Hepatocyte (in vitro differentiated cells): ENCODE measurements at places on chromosomes 1 and 21. TPM values are rescaled to one million over a fixed set of nuclear protein-coding genes. Genes with fewer than 3 reads are reported as not detected.
A peak's percentile ranks its signal among the peaks of the same experiment; 100 is the strongest.

DNA sequence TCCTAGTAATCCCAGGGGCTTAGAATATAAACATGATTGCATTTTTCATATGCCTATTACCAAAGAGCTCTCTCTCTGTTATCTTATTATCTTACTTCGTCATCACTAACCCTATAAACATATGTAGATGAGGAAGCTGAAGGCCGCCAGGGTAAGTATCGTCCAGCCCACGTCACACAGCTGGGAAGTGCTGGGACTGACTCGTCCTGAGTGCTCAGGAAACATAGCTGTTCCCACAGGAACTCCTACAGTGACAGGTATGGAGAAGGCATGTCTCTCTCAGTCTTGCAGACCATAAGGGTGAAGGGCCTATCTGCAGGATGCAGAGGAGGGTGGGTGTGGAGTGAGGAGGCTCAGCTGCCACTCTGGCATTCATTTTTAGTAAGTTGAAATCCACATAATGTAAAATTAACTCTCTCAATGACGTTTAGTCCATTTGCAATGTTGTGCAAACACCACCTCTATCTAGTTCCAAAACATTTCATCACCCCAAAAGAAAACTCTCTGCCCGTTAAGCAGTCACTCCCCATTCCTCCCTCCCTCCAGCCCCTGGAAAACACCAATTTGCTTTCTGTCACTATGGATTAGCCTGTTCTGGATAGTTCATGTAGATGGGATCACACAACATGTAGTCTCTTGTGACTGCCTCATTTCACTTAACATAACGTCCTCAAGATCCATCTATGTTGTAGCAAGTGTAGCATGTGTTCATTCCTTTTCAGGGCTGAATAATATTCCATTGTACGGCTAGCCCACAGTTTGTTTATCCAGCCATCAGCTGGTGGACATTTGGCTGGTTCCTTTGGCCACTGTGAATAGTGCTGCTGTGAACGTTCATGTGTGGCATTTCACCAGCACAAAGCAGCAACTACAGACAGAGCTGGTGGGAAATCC is 68.3 kb downstream of the TCP10L start:
- H3K4me1 ChIP-seq = no peaks in the 10 kb centered on the region
- H3K27me3 ChIP-seq = no peaks in the 10 kb centered on the region
- no peak overlapping the region for H3K4me3 ChIP-seq
- no peaks in the 10 kb centered on the region for H3K36me3 ChIP-seq

- H3K27ac ChIP-seq = no peak overlapping the region
- H3K27me3 ChIP-seq = no peaks in the 10 kb centered on the region
- H3K4me3 ChIP-seq = no peak overlapping the region
- no peaks in the 10 kb centered on the region for H3K36me3 ChIP-seq
Measured at GRCh38 chr1:153688276-153688675, 9.8 kb downstream of the NPR1 start.

DNA sequence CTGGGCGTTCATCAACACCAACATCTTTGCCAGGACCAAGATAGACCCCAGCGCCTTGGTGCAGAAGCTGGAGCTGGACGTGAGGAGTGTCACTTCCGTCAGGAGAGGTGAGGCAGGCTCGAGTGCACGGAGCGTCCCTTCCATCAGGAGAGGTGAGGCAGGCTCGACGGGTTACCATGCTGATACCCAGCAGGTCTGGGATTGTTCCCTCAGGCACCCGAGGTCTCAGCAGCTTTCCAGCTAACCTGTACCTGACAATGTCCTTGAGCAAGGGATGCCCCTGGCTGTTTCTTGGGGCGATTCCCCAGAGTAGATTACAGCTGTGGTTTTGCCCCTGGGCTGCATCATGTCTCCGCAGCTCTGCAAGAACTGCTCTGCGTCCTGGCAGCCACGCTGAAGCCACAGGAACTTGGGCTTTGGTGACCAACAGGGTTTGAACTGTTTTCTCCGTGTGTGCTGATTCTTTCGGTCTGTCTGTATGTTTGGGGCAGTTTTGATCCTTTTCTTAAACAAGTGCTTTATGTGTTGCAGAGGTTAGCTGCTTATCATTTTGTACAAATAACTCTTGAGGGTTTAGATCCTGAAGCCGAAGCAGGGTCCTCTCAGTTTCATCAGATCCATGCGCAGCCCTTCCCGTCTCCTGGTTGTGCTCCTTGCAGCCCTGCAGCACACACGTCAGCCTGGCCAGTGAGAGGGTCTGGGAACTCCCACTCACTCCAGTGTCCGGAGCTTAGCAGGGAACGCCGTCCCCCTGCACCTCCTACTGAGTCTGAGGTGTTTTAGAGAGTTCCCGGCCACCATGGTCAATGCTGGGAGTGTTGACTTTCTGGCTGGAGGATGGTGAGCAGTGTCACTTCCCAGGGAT is 4.1 kb downstream of the SLX9 start:
- DNase-seq = no peak
- no peak overlapping the region for H3K27ac ChIP-seq
- no peaks in the 10 kb centered on the region for H3K27me3 ChIP-seq
- H3K4me1 ChIP-seq = peaks cover 16% of the 10 kb centered on the region
- no peaks in the 10 kb centered on the region for H3K36me3 ChIP-seq
- no peak overlapping the region for H3K4me3 ChIP-seq

DNA sequence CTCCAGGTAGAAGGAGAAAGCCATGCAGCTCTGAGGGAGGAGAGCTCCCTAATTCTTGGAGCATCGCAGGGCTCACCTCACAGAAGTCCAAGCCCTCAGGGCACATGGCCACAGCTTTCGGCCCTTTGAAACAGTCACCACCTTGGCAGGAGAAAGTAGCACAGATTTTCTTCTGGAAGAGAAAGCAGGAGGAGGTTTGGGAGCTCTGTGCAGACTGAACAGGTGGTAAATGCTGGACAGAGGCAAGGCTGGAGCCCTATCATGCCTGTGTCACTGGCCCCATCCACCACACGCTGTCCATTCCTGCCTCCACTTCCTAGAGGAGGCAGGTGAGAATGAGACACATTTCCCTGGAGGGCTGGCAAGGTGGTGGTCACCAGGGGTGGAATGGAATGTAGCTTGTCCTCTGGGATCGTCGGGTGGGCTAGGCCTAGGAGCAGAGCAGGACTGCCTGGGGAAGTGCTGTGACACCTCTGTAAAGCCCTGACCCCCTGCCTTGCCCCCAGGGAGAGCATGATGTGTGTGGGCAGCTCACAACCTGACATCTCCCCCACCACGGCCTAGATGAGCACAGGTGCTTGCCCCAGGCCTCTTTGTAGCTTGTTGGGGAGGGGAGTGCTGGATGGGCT is 2.8 kb upstream of the INPP5B start:
- H3K36me3 ChIP-seq = no peaks in the 10 kb centered on the region
- H3K4me3 ChIP-seq = no peak overlapping the region
- H3K27ac ChIP-seq = no peak overlapping the region
- no peak for DNase-seq
- peaks cover 14% of the 10 kb centered on the region for H3K4me1 ChIP-seq

DNA sequence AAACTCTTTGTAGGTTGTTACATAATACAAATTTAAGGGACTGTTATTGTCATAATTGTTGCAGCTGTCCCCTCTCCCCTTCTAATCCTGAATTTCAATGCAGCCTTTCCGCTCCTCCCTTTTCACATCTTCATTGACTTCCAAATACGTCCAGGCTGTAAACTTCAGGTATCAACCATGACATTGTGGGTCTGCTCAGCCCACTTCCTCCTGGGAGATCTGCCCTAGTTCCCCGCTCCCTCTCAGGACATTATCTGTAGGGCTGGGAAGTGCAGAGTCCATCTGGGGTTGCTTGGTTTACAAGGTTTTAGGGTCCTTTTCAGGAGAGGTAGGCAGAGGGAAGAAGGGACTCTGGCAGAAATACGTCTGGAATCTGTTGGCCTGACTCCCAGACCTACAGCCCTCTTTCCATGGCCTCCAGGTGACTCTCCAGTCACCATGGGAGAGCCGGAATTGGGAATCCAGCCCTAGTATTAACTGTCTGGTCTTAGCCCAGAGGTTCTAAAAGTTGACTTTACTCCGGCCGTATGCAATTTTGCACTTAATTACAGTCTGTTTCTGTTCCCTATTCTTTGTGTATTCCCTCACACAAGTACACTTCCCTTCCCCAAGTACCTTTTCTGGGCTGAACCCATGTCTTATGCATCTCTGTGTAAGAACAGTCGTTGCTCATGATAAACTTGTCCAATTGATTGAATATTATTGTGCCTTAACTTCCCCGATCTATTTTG is 4.7 kb upstream of the DENND2D start:
- H3K36me3 ChIP-seq = no peaks in the 10 kb centered on the region
- peaks cover 19% of the 10 kb centered on the region for H3K4me1 ChIP-seq
- no peak overlapping the region for H3K27ac ChIP-seq
- DNase-seq = no peak

DNA sequence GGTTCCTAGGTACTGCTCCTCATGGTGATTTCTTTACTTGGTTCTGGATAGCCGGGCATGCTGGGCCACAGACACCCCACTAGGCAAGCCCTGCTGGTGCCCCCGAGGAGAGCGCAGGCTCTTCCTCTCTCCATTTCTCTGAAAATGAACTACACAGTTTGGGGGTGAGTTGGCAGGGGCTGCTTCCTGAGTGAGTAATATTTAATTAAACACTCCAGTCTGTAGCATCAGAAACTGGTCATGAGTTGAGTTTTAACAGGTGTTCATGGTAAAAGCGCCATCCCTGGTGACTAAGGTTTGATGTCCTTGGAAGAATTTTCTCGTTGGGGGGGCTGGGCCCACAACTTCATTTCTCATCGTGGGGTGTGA is 1.7 kb downstream of the SPSB1 start:
- no peaks in the 10 kb centered on the region for H3K27me3 ChIP-seq
- peak overlapping the region; percentile 98 for H3K4me3 ChIP-seq
- no peaks in the 10 kb centered on the region for H3K36me3 ChIP-seq
- H3K4me1 ChIP-seq = peaks cover 37% of the 10 kb centered on the region

DNA sequence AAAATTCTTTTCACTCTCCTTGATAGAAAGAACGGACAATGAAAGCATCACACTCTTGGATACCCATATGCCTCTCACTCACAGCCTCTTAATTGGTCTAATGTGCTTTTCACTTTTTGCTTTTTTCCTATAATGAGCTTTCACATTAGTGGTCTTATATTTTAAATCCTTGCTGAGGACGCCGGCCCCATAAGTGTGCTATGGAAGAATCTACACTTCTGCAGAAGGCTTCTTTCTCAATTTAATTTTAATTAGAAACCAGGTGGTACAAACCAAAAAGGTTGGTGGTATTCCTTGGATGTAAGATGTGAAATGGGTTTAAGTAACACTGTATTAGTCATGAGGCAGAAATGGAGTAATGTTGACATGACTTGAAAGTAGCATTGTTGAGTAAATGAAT is 190.6 kb upstream of the NFIA start:
- H3K4me3 ChIP-seq = no peak overlapping the region
- no peaks in the 10 kb centered on the region for H3K36me3 ChIP-seq
- no peaks in the 10 kb centered on the region for H3K4me1 ChIP-seq
- no peak overlapping the region for H3K27ac ChIP-seq
- peaks cover 13% of the 10 kb centered on the region for H3K27me3 ChIP-seq

DNA sequence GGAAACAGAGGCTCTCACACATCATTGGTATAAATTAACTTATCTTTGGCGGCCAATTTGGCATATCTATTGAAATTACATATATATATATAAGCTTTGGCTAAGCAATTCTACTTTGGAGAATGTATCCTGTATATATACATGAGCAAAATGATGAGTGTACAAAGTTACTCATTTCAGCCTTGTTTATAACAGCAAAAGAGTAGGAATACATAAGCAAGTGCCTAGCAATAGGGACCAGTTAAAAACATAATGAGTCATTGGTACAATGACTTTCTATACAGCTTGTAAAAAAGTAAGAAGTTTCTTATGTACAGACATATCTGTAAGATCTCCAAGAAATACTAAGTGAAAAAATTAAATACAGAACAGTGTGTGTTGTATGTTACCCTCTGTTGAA is 190.8 kb downstream of the LTN1 start:
- H3K27ac ChIP-seq = no peak overlapping the region
- H3K4me3 ChIP-seq = no peak overlapping the region
- no peaks in the 10 kb centered on the region for H3K4me1 ChIP-seq
- no peaks in the 10 kb centered on the region for H3K36me3 ChIP-seq
- no peak for DNase-seq

DNA sequence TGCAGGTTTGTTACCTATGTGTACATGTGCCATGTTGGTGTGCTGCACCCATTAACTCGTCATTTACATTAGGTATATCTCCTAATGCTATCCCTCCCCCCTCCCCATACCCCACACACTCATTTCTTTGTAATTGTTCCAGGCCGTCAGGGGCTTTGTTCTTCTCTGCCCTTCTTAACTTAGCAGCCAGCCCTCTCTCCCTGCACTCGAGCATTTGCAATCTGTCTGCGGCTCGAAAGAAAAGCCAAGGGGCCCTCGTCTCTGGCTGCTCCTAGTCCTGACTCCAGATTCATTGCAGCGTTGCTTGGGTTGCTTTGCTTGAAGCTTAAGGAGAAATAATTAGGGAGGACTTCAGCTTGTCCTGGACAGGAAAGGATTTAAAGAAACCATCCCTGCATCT is 85.7 kb downstream of the ATP1A1 start:
- peaks cover 9% of the 10 kb centered on the region for H3K4me1 ChIP-seq
- H3K27ac ChIP-seq = no peak overlapping the region
- DNase-seq = no peak
- H3K27me3 ChIP-seq = no peaks in the 10 kb centered on the region
- no peaks in the 10 kb centered on the region for H3K36me3 ChIP-seq

- H3K27me3 ChIP-seq = no peaks in the 10 kb centered on the region
- no peaks in the 10 kb centered on the region for H3K36me3 ChIP-seq
- H3K27ac ChIP-seq = peak overlapping the region; percentile 61
- no peak for DNase-seq
- peaks cover 24% of the 10 kb centered on the region for H3K4me1 ChIP-seq
- no peak overlapping the region for H3K4me3 ChIP-seq
Measured at GRCh38 chr1:59143811-59144210, 153.1 kb upstream of the FGGY start.

GRCh38 chr1:114235960-114236359 is 82.3 kb upstream of the SYT6 start:
- no peaks in the 10 kb centered on the region for H3K27me3 ChIP-seq
- H3K36me3 ChIP-seq = no peaks in the 10 kb centered on the region
- no peaks in the 10 kb centered on the region for H3K4me1 ChIP-seq

S100A1 gene
- total RNA-seq = 2.7 and 15.0 TPM in 2 replicates

COL8A2 gene
- total RNA-seq = 32.6 and 44.8 TPM in 2 replicates

NUDT4B gene
- 107 and 127 TPM in 2 replicates for total RNA-seq

BCAR3 gene
- 20.4 and 22.6 TPM in 2 replicates for total RNA-seq

CAMSAP2 gene
- 28.9 and 32.9 TPM in 2 replicates for total RNA-seq

C8B gene
- total RNA-seq = 21.6 and 22.1 TPM in 2 replicates
